ENCODE measurements at places on chromosomes 6 and 20. TPM values are rescaled to one million over a fixed set of nuclear protein-coding genes. Genes with fewer than 3 reads are reported as not detected.

GRCh38 chr6:71103130-71103529 is 146.3 kb upstream of the B3GAT2 start:
- no peak for DNase-seq

GRCh38 chr6:37254881-37255280 is 2.7 kb upstream of the TBC1D22B start:
- no peak for DNase-seq

- DNase-seq, result no peak
Measured at GRCh38 chr6:89416796-89417195, 4.7 kb upstream of the RRAGD start.

- DNase-seq, result no peak
Measured at GRCh38 chr20:24491041-24491756, 21.8 kb downstream of the SYNDIG1 start.

DNA sequence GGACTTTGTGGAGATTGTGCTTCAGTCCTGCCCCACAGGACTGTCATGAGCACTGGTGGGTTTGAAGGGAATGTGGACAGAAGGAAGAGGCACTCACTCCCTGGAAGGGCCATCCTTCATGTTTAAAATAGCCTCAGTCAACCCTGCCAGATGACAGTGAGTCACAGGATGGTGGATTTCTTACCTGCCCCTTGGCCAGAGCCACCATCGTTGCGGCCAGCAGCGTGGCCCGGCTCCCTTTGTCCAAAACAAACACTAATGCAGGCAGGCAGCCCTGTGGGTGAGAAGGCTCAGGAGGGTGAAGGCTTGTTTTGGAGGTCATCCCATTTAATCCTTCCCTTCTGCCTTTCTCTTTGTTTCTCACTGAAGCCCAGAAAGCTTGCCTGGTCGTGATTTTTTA is 422.7 kb downstream of the CD83 start:
- no peak for DNase-seq

DNA sequence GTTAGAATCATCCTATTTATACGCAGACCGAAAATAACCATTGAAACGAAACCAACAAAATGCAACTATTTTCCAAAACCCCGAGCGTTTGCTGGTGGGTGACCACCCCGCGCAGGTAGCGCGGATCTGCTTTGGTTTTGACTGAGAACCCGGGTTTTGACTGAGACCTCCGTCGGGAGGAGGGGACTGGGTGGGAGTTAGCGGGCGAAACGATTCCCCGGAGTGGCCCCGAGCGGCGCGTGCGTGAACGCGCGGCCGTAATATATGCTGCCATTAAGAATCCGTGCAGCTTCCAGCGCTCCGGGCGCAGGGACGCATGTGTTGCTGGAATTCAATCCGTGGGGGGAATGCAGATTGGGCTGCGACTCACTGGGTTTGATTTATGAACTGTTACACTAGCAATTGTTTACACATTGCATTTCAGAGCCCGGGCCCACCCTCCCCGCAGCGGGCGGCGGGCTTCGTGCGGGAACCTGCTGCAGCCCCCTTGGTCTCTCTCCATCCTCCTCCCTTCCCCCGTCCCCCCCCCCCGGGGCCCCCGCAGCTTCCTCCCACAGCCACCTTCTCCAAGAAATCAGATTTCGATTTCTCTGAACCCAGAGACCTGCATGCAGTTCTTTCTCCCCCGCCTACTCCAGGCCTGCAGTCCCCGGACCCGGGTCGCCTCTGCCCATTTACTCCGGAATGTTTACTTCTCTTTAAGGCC is 9.9 kb downstream of the NRN1 start:
- no peak for DNase-seq

DNA sequence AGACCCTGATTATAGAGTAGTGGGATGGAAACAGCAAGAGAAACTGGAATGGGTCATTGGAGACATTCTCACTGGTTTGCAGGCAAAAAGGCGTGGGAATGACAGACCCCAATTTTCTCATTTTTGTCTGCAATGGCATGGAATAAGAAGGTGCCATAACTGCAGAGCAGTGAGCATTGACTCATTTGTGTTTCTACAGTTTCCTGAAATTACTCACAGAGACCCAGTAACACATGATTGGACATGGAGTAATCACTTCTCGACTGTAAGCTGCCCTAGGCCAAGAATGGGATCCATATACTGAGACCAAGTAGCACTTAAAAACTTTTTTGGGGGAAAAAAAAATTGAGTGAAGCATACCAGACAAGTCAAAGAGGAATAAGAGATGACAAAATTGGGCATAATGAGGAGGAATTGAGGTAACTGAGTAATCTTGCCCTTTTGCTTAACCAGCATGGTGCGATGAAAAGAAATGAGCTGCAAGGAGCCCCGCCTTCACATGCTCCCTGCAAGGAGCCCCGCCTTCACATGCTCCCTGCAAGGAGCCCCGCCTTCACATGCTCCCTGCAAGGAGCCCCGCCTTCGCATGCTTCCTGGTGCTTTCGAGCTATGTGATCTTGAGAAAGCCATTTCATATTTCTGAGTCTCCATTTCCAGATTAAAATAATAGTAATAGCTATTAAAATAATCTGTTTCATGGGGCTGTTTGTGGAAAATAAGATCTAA is 44.1 kb downstream of the NHSL1 start:
- DNase-seq, result no peak

GRCh38 chr20:62539198-62540045 is 63.6 kb upstream of the GATA5 start:
- DNase-seq, result no peak

DNA sequence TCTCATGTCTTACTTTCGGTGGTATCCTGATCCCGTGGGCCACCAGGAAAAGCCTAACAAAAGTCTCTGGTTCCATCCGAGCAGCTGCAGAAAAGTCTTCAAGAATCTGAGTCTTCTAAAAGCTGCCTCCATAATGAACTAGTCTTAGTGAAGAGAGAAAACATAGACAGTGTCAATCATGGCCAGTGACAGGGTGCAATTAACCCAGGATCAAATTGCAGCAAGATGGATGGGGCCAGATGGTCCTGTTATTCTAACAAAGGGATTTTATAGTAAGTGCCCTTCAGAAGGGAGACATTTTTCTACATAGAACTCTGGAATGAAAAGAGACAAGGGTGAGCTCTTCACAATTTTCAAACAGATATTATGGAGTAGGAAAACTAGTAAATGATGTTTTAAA is 281.6 kb upstream of the ZFP64 start:
- no peak for DNase-seq

DNA sequence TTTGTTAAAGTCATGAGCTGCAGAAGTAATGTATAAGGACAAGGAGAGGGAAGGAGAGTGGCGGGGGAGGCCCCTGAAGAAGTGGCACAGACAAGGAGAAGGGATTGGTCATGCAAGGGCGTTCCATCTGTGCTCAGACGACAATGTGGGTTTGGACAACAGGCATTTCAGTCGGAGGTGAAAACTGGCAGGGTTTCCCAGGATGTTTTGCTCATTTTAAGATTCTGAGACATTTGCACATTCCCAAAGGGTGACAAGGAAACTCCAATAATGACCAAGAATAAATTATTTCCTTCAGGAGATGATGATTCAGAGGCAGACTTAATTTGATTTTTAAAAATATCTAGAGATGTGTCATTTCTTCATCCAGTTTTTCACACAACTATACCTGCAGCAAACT is 181.8 kb downstream of the HIVEP2 start:
- DNase-seq, result peak; percentile 75

GRCh38 chr20:3218307-3218988 is 9.2 kb downstream of the ITPA start:
- no peak for DNase-seq

GRCh38 chr6:107473660-107474059 is 14.3 kb upstream of the PDSS2 start:
- no peak for DNase-seq

The SSTR4 gene
- total RNA-seq, result not detected

The PTGIS gene
- total RNA-seq, result not detected

The MEP1A gene
- total RNA-seq, result not detected

The KIAA1755 gene
- total RNA-seq, result 2.3 TPM

The VWA7 gene
- total RNA-seq, result 0.60 TPM

The SRSF12 gene
- total RNA-seq, result not detected

The OPN5 gene
- total RNA-seq, result not detected

The SUMO4 gene
- total RNA-seq, result 0.42 TPM

Data from HFFc6 (cell line).